CD4-positive, alpha-beta T cell treated with Interleukin-2 at 100 ng/mL for 4 hours (primary cell): ENCODE measurements at places on chromosomes 5 and 9.
A peak's percentile ranks its signal among the peaks of the same experiment; 100 is the strongest.

DNA sequence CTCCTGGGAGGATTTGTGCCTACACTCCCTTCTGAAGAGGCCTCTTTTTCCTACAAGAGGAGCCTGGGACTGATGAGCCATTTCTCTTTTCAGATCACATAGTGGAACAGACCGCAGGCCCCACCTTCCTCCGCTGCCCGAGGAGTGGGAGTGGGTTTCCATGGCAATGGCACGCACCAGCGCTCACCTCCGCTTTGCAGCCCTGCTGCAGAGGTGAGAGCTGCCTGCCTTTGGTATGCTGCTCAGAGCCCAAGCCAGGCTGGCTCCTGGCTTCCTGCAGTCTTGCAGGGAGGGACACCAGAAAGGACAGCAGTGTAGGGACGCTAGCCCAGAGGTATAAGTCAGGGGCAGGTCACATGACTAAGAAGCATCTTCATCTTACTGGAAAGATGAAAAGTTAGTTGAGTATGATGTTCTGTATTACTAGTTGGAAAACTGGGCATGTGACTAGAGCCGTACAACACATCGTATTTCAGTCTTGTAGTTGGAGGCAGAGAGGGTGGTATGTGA, 12.4 kb downstream of the PTTG1 start:
- DNase-seq: no peak

DNA sequence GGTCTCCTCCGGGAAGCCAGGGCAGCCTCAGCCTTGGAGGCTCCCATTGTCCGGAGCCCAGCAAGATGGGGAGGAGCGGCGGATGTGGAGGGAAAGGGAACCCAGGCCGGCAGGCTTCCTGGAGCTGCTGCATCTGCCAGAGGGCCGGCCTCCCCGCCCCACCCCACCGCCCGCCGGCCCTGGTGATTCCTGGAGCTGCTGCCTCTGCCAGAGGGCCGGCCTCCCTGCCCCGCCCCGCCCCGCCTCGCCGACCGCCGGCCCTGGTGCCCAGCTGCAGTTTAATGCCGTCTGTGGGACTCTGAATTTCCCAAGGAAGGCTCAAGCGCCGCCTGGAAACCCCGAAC, 31.6 kb downstream of the EXD3 start:
- no peak for DNase-seq

- DNase-seq: peak; percentile 9
Observed at GRCh38 chr9:94639061-94639998, at the start of gene FBP1. TSS of gene FBP1 (minus strand) at chr9:94639518. CDS start at chr9:94639310, 208 bp downstream.

DNA sequence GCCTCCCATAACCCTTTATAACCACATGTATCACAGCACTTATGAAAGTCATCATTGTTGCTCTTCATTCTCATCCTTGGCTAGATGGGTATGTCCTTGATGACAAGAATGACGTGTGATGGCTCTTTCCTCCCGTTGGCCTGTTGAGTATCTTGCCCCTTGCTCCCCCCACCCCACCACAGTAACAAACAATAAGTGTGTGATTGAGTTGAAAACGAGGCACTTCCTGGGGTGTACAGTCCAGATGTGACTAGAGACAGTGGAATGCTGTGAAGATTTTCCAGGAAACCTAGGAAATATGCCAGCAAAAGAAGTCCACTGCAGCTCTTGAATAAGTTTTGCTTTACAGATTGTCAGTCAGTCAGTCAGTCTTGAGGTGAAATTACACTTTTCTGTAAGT, 262.5 kb downstream of the ELAVL2 start:
- DNase-seq: no peak

DNA sequence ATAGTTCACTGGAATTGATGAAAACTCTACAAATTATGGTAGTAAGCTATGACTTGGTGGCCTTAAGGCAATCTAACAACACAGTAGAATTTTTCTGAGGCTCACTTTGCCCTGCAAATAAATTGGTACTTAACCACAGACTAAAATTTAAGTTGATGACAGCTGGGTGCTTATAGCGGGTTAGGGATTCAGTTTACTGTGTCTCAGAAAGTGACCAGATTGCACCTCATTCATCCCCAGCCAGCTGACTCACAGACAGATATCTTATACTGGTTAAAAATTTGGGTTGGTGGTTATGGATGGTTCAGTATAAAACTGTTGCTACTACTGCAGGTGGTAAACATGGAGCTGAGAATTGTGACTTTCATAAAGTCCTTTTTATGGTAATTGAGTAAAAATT, 2.8 kb downstream of the CKS2 start:
- peak; percentile 7 for DNase-seq

- peak; percentile 9 for DNase-seq
Observed at GRCh38 chr9:127505396-127506116, 54.2 kb downstream of the LRSAM1 start.

DNA sequence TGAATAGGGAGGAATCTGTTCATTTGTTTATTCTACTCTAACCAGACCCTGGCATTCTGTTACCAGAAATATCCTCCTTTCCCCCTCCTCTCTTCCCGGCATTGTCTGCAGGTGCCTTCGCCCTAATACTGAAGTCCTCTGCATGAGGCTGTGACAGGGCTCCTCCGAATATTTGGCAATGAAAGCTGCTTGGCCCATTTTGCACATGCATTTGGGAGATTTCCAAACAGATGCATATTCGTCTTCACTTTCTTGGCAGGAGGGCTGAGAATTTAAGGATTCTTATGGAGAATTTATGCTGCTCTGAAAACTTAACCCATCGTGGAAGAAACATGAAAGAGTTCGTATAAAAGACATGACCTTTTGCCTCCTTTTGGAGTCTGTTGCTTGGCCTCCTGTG, 484.0 kb downstream of the ZNF608 start:
- no peak for DNase-seq
